HEK293T (cell line): ENCODE measurements at places on chromosomes 3 and 15.

DNA sequence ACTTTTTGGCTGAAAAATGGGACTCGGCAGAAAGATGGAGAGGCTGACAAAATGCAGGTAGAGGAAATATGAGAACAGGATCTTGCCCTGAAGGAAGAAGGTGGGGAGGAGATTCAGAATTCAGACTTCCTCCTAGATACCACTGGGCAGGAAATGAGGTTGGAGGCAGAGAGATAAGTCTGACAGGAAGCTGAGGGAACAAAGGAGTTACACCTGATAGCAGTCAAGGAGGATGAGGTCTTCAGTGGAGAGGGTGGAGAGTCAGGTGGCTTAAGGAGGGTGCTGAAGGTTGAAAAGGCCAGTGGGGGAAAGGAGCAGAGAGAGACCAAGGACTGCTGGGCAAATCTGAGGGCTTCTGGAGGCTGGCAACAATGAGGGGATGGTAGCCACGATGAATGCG is 56.8 kb downstream of the CCR4 start:
- DNase-seq, result no peak

GRCh38 chr15:36428102-36428845 is 151.2 kb upstream of the CDIN1 start:
- no peak for DNase-seq

GRCh38 chr3:65814845-65815578 is 223.7 kb downstream of the MAGI1 start:
- DNase-seq, result no peak

- no peak for DNase-seq
These were observed 267.7 kb downstream of the ZBTB20 start for GRCh38 chr3:114879059-114880031.

- no peak for DNase-seq
These were observed 49.2 kb downstream of the SLC7A14 start for GRCh38 chr3:170536712-170537111.

DNA sequence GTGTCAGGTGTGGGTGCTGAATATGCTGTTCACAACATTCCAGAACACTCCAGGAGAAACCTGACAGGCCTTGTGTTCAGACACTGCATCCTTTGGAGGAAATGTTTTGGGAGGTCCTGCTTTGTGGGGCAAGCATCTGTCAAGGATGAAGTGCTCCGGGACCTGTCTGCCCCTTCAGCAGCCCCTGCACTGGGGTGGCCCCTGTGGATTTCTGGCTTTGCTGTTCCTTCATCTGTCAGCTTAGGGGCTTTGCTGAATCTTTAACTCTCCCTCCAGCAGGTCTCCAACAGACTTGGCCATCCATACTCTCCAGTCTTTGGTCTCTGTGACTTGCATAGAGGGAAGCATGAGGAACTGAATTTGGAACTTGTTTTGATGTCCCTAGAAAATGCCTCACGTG is 3.1 kb downstream of the PRR23E start:
- DNase-seq, result no peak

DNA sequence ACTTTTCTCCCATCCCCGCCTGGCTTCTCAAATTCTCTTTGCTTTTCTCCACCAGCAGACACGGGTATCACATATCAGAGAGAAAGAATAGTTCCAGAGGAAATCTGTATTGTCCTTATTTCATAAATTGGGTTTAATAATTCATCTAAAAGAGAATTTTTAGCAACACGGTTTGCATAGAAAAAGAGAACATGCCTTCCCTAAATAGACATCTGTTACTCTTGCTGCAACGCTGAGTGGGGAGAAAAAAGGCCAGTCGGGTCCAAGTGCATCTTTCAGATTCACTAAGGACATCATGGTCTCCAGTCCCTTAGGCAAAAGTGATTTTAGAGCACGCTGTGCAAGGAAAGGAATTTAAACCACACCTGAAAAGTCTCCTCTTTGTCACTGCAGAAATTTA is 201.3 kb downstream of the ABHD5 start:
- no peak for DNase-seq

DNA sequence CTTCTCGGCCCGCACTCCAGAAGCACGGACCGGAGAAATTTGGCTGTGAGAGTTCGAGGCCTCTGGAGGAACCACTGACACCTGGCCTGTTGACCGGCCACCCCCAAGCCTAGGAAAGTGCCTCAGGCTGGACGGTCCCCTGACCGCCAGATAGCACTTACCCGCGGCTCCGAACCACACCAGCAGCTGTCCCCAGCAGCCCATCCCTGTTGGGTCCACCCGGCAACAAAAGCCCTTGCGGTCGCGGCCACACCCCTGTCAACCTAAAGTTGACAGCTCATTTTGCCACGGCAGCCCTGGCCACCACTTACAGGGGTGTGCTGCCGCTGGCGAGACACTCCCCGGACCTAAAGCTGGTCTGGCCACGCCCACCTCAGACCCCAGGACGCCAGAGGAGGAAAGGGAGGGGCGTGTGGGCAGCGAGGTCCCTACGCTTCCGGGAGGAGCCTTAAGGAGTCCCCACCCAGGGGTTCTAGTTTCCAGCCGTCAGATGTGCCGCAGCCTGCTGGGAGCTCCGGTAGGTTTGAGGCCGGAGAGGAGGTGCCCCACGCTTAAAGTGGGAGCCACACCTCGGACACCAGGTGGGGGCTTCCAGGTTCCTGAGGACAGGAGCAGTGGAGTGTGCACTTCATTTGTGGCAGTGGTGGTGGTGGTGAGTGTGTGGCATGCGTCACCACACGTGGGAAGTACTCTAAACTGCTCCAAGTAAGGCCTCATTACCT is at the start of gene LTK:
Gene LTK, minus strand, starts transcription at position 322 of the 722 bp plus-strand sequence. Its CDS starts 118 bp downstream, at position 204.
- peak; percentile 69 for DNase-seq

DNA sequence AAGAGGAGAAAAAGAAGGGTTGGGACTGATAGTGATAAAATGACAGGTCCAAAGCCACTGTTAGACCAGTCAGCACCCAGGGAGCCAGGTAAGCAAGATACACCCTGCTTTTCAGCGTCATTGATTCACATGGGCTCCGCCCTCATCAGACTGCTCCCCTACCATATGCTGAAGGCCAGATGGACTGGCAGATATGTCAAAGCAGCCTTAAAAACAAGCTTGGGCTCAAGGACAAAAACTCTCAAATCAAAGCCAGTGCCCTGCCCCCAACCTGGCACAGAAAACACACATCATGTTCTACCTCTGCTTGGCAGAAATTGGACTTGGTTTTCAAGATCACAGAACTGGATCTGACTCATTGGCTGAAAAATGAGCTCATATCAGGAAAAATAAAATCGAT is 33.4 kb downstream of the SH3BP5 start:
- DNase-seq, result no peak

DNA sequence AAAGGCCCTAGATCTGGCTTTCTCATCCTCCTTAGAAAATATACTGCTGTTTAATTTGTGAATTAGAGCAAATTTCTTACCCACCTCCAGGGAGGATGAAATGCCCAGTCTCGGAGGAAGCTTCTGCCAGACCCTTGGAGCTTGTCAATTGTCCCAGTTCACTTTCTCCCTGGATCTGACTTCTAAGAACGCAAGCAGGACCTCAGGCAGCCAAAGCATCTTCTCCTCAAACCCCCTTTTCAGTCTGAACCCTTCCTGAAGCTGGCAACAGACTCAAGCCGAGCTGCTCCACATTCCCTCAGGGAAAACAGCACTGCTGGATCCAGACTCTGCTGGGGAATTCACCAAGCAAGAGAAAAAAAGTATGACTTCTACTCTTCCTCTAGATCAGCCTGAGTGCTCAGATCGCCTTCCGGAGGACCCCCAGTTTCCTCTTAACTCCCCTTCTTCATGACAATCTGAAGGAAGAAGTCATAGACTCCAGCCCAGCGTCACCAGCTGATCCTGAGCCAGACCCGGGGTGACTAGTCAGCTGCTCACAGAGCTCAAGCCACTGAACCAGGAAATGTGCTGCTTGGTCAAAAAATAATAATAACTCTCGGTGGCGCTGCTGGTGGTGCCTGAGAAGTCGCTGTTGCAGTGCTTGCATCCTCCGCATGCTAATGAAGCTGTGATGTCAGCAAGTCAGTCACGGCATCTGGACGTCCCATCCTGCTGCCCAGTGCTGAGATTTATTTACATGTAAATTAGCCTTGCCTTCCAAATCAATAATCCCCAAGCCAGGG is at the start of gene PRICKLE2:
Gene PRICKLE2, minus strand, starts transcription at position 641 of the 785 bp plus-strand sequence. CDS start 26,539 bp downstream, outside the sequence.
- peak; percentile 32 for DNase-seq

GRCh38 chr3:73459711-73460110 is 165.0 kb downstream of the PDZRN3 start:
- no peak for DNase-seq

- DNase-seq, result peak; percentile 85
These were observed at the start of the genes LRRC49 and THAP10 for GRCh38 chr15:70892002-70892911. LRRC49 (plus strand) TSS chr15:70892826; CDS start chr15:70892895, 69 bp downstream. THAP10 (minus strand) TSS chr15:70892433; CDS start chr15:70892272, 161 bp downstream.

GRCh38 chr3:195076981-195077610 is 193.9 kb downstream of the XXYLT1 start:
- no peak for DNase-seq

GRCh38 chr3:140196970-140197369 is 262.0 kb downstream of the CLSTN2 start:
- DNase-seq, result no peak

DNA sequence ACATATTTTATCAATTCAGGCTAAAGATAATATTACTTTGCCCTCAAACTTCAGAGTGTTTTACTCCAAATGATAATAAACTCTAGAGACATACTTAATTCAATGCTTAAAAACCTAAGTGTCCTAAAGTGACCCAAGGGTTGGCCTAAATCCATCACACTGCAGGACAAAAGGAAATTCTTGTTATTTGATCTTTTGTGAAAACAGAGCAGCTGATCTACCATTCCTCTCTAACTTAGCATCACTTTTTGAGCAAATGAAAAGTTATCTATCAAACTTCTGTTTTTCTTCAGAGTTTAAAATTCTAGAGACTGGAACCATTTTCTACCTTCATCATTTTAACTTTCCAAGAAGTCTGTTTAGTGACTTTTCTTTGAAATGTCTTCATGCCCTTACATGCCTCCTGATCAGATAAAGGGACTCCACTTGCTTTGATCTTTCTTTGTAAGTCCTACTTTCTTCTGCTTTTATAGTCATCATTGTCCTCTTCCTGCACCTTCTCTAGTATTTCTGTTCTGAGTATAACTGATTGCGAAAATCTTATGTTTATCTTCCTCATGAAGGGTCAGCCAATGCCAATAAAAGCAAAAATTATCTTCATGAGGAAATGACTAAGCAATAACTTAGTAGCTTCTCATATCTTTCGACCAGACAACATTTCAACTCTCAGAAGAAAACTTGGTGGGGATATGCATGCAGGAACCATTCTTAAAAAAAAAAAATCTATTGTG is 378.7 kb upstream of the TGFBR2 start:
- DNase-seq, result no peak

- DNase-seq, result no peak
These were observed 35.6 kb upstream of the CHRNB4 start for GRCh38 chr15:78676424-78677110.

GRCh38 chr15:86115145-86115801 is 35.6 kb downstream of the AGBL1 start:
- DNase-seq, result no peak

DNA sequence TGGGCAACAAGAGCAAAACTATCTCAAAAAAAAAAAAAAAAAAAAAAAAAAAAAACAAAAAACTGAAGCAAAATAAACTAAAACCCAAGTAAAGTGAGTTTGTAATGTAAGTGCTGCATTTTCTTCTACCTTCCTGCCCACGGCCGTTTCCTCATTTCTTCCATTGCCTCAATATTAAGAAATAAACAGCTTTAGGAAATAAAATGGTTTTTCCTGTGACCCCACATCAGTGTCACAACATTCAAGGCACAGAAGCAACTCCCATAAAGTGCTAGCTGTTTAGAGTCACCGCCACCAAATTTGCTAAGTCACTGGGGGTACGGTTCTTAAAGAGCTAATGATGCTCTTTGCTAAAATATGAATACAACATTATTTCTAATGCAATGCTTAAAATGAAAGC is 3.3 kb downstream of the PKM start:
- no peak for DNase-seq

GRCh38 chr15:30973379-30973778 is 18.0 kb downstream of the MTMR10 start:
- DNase-seq, result no peak

- no peak for DNase-seq
These were observed 133.4 kb upstream of the MITF start for GRCh38 chr3:69605867-69606266.

DNA sequence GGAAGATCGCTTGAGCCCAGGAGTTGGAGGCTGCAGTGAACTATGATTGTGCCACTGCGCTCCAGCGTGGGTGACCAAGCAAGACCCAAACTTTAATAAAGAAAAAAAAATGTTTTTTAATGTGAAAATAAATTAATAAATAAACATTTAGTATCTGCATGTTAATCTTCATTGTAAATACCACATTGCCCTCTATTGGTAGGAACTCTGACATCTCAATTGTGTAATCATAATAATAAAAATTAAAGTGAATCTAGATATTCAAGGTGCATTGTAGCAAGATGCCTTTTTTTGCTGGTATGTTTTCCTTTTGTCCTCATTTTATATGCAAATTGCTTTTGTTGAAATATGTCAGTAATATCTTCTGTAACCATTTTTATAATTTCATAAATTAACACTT is 95.0 kb upstream of the LIMD1 start:
- DNase-seq, result no peak

GRCh38 chr3:23837286-23837685 is 31.5 kb downstream of the UBE2E1 start:
- no peak for DNase-seq
